ENCODE measurements at places on chromosomes 1 and 21. TPM values are rescaled to one million over a fixed set of nuclear protein-coding genes. Genes with fewer than 3 reads are reported as not detected.

Gene CELA2B
- not detected for total RNA-seq

Gene ELAPOR1
- total RNA-seq, result 4.7 TPM

Gene C1QTNF12
- 4.9 TPM for total RNA-seq

DNA sequence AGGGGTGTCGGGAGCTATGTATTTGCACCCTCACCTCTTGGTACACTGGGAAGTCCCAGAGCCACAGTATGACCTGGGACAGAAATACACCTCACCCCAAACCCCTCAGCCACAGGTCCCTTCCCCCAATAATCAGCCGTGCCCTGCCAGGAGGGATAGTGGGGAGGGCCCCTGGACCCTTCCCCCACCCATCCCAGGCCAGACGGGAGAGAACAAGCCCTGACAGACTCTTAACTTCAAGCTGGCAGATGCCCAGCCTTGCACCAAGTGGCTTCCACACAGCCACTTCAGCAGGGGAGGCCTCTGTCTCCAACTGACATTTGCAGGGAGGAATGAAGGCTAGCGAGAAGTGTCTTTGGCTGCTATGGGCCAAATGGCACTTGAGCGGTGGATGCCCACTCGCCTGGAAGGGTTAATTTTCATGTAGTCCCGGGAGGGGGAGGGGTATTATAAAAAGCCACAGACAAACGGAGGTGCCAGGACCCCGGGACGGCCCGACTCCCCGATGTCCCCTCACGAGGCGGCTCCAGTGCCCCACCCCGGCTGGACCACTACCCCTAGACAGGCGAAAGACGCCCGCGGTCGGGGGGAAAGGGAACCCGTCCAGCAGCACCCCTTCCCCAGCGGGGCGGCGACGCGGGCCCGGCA, 495 bp downstream of the SYNC start:
- no peak for DNase-seq

- no peak for DNase-seq
Observed at GRCh38 chr1:56150441-56151215, 428.7 kb downstream of the PLPP3 start.
